Ascending aorta (tissue), 2 donors: ENCODE measurements at places on chromosomes 3 and 15. TPM values are rescaled to one million over a fixed set of nuclear protein-coding genes. Genes with fewer than 3 reads are reported as not detected.
A peak's percentile ranks its signal among the peaks of the same experiment; 100 is the strongest.

Gene ANKUB1
- not detected for total RNA-seq

- H3K4me1 ChIP-seq: no peaks in the 10 kb centered on the region
- H3K27me3 ChIP-seq: no peaks in the 10 kb centered on the region
- no peak overlapping the region for H3K4me3 ChIP-seq
- H3K36me3 ChIP-seq: no peaks in the 10 kb centered on the region
These were observed 54.7 kb downstream of the TRPM1 start for GRCh38 chr15:31046759-31047359.

Gene FBXW12
- not detected for total RNA-seq

DNA sequence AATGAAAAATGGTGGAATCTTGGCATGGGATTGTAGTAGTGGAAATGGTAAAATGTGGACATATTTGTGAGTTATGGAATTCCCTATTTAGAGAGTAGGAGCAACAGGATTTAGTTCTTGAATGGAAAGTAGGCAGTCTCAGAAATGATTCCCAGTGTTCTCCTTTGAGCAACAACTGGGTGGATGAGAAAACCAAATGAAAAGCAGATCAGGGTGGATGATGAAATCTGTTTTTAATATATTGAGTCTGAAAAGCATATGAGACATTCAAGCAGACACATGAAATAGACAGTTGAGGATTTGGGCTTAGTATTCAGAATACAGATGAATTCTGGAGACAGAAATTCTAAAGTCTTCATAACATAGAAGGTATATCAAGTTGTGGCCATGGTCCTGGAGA, 451.3 kb downstream of the LPP start:
- peaks cover 30% of the 10 kb centered on the region for H3K4me1 ChIP-seq
- H3K27ac ChIP-seq: peak overlapping the region; percentile 71
- no peak overlapping the region for H3K4me3 ChIP-seq

GRCh38 chr3:67884345-67884744, 229.9 kb upstream of the SUCLG2 start:
- no peaks in the 10 kb centered on the region for H3K27me3 ChIP-seq
- no peaks in the 10 kb centered on the region for H3K4me1 ChIP-seq
- no peak overlapping the region for H3K4me3 ChIP-seq
- no peaks in the 10 kb centered on the region for H3K36me3 ChIP-seq

Gene SNURF
- total RNA-seq: not detected

DNA sequence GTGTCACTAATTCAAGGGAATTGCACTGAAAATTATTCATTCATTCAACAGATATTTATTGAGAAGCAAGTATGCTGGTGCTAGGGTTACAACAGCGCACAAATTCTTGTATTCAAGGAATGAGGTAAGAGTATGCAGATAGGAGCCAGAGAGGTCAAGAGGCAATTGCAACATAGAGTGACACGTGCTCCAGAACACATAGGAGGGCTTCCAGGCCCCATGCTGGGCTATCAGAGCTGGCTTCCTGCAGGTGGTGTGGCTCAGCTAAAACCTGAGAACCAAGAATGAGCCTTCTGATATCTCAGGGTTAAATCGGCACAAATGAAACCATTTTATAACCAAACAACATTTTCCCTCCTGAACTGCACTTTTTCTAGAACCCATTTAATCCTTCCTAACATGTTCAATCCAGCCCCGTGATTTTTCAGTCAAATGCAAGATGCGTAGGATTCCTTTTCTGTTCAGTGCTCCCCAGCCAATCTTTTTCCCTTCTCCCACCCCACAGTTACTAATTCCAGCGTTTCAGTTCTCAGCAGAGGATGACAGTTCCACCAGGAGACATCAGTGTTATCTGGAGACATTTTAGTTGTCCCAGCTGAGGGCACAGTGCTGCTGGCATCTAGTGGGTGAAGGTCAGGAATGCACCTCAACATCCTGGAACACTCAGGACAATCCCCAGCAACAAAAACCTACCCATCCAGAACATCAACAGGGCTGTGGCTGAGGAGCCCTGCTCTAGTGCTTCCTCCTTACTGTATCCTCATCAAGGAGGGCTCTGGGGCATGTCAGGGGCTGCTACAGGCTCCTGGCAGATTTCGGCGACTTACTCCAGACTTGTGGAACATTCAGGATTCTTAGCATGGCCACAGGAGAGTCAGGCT, 13.1 kb downstream of the CCR5AS start:
- H3K4me1 ChIP-seq: no peaks in the 10 kb centered on the region
- no peak overlapping the region for H3K4me3 ChIP-seq
- no peaks in the 10 kb centered on the region for H3K36me3 ChIP-seq
- no peak for DNase-seq

Gene BRK1
- 87.3 TPM for total RNA-seq

- no peak for DNase-seq
- H3K4me3 ChIP-seq: no peak overlapping the region
- no peaks in the 10 kb centered on the region for H3K4me1 ChIP-seq
- no peaks in the 10 kb centered on the region for H3K27me3 ChIP-seq
- H3K36me3 ChIP-seq: no peaks in the 10 kb centered on the region
- no peak overlapping the region for H3K27ac ChIP-seq
These were observed 384.9 kb upstream of the NECTIN3 start for GRCh38 chr3:110686701-110687100.
